ENCODE measurements at places on chromosomes 2 and 18.

- no peak for DNase-seq
Measured at GRCh38 chr2:9260464-9260918, 53.9 kb downstream of the ASAP2 start.

- DNase-seq: no peak
Measured at GRCh38 chr18:50981381-50981780, 13.5 kb downstream of the ELAC1 start.

- DNase-seq: no peak
Measured at GRCh38 chr18:48963586-48964470, 13.1 kb upstream of the SMAD7 start.

DNA sequence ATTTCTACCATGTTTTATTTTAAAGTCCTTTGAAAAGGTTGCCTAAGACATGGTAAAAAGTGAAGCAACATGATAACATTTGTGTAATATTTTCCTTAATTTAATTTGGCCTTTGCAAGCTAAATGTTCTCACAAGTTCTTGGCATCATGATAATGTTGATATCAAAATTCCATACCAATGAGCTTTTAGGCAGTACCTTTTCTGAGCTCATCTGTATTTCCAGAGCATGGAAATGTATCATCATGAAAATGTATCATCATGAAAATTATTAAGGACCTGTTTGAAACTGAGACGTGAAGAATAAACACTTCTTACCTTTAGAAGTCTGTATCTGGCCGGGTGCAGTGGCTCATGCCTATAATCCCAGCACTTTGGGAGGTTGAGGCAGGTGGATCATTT, 73.8 kb downstream of the VWC2L start:
- DNase-seq: no peak

DNA sequence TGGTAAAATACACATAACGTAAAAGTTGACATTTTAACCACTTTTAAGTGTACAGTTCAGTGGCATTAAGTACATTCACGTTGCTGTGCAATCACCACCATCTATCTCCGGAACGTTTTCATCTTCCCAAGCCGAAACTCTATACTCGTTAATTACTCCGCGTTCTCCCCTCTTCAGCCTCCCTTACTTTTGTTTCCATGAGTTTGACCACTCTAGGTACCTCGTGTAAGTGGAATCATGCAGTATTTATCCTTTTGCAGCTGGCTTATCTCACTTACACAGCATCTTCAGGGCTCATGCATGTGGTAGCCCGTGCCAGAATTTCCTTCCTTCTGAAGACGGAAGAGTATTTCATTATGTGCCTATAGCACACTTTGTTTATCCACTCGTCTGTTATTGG, 225.2 kb downstream of the SLC4A3 start:
- DNase-seq: no peak

DNA sequence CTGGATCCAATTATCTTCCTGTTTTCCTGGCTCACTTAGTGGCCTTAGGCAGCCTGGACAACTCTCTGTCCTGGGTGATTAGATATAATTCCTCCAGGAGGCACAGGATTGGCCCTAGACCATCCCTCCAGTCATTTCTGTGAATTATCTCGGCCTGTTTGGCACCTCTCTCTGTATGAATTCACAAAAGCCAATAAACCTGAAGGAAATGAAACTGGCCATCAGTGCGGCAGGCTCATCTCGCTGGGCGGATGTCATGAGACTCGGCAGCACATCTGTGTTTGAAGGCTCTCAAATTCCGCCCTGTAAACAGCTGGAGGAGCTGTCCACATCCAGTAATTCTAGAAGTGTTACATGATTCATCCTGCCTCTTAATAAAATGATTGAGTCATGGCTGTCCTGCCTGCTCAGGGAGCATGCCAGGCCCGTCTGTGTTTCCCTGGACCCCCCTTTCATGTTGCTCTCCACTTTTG, 38.6 kb downstream of the ACOXL start:
- peak; percentile 1 for DNase-seq

- no peak for DNase-seq
Measured at GRCh38 chr18:57762686-57763085, 40.4 kb downstream of the ATP8B1 start.

GRCh38 chr2:30492185-30492584, 45.1 kb downstream of the LCLAT1 start:
- no peak for DNase-seq

DNA sequence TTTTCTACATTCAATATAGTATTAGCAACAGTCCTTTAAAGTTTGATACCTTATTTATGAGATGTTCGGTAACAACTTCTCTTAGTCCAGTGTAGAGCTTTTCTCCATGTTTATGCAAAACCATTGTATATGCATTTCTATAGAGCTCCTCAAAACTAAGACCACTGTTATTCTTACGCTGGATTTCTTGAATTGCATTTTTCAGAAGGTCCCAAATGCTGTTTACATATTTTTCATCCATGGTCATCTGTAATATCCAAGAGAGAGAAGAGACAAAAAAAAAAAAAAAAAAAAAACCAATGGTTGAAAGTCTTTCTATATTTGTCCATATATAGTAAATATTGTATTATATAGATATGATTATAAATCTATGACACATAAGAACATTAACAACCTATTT, 27.6 kb downstream of the CUL3 start:
- DNase-seq: no peak

- DNase-seq: no peak
Measured at GRCh38 chr18:35132021-35132902, 91.0 kb downstream of the MAPRE2 start.

DNA sequence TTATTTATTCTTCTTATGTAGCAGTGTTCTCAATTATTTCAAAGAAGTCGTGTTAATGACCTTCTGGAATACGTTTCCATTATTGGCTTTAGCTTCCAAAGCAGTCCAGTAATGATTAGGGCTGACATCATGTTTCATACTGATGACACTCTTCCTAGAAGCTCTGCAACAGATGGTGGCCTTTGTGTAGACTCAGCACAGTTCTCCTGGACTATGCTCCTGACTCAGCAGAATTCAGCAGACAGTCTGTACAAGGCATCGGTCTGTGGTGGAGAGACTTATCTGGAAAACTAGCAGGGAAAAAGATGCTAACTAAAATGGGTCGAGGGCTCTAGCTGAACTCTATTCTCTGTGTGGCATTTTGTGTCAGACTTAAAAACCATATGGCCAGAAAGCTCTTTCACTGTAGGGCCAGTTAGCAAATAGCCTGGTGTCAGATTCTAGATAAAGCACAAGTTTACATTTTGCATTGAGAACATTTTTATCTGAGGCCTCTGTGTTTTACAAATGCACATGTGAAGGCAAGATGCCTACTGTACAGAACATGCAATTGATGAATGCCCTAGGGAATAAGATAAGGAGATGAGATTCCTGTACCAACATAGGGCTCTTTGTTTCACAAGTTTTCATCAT, 35.1 kb downstream of the GULP1 start:
- no peak for DNase-seq

DNA sequence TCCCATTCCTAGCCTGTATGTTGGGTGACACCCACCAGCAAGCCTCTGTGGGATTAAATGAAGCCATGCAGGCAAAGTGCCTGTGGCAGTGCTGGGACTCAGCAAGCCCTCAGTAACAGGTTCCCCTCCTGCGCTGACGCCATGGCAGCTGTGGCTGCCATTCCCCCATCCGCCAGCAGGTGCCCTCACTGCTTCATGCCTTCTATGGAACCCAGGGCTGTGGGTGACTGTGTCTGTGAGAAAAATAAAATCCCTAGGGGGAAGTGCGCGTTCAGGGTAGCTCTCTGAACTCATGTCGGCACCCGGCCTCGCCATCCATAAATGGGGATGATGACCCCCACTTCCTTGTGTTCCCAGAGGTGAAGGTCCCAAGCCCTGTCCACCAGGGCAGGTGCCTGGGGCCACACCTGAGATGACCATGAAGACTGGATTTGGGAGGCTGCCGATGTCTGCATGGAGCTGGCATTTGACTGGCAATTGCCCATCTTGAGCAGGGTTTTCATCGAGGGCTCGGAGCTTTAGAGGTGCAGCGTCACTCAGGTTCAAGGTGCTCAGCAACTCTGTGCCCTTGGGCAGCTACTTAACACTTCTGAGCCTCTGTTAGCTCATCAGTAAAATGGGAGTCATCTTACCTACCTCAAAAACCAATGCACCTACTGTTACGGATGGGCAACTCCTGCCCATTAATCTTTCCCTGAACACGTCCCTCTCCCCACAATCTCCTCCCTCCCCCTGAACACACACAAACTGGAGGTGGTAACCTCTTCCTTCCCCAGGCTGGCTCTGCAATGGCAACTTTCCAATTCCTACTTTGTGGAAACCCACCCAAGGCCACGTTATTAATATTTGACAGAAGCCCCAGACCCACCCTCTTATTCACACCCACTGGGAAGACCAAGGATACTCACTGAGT, 2.9 kb upstream of the MAL start:
- DNase-seq: peak; percentile 13

- no peak for DNase-seq
Measured at GRCh38 chr2:32993005-32993539, 46.3 kb downstream of the LTBP1 start.

DNA sequence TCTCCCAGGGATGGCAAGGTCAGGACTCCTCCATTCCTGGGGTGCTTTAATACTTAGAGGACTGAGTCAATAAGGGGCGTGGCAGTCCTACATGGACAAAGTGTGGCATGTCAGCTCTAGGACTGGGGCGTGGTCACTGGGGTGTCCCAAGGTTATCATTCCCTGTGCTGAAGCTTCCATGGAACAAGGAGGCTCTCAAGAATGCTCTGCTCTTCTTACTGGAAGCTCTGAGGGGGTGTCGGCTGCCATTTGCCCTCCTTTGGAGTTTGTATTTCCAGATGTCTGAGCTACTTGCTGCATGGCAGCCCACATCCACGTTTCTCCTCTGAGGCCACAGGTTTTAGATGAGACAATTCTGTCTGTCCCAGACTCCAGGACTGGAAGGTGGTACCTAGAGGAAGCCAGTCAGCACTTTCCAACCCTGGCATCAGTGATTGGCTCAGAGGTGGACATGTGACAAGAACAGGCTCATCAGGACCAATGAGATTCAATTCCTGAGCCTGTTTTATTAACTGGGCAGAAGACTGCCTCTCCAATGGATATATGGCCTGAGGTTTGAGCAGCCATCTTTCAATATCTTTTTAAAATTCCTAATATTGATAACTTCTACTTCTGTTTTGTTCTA, 128.9 kb upstream of the ARL4C start:
- DNase-seq: no peak

GRCh38 chr2:46497766-46498165, 18.4 kb downstream of the TMEM247 start:
- no peak for DNase-seq

DNA sequence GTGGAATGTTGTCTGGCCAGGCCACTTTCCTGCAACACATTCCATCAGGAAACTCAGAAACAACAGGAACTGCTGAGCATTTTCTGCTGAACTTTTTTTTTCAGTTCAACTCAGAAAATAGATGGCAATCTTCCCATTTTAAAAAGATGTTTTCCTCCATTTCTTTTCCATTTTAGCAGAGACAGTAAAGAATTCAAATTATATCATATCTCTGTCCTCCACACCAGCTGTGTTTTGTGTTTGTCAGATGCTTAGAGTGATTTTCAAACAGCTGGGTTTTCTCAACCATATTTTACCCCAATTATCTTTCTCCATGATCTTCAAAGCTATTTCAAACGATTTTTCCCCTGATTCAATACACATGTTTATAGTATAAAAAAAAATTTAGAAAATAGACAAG, 713.4 kb downstream of the LRRTM4 start:
- DNase-seq: no peak

GRCh38 chr2:168165397-168165796, 82.0 kb downstream of the STK39 start:
- DNase-seq: no peak

DNA sequence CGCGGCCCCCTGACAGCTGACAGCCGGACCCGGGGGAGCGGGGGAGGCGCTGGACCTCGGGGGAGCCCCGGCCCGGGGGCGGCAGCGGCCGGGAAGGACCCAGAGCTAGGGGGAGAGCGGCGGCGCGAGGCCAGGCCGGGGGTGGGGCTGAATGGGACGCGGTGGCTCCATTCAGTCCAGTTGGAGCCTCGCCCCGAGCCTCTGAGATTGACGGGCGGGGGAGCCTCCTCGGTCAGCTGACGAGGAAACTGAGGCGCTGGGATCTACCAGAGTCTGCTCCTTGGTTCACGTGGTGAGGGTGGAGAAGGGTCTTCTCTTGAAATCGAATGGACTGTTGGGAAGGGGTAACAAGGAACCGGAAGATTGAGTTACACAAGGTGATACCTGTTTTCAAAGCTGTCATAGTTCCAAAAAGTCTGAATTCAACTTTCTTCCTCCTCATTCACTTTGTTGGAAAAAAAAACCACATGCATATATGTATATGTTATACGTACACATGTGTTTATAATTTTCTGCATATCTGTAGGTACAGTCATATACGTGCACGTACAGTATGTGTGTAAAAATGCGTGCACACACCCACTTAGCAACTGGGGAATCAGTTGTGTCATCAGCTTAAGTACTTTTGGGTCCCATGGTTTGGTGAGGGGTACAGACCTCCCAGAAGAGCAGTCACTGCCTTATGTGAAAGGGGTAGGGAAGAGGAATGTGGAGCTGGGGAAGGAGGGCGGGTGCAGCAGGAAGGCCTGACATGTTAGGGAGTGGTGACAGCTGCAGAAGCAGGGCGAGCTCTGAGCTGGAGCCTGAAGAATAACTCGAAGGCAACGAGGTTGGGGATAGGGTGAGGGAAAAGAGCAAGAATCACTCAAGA, 628 bp downstream of the PPP1R7 start:
- no peak for DNase-seq
